HCT116 (cell line): ENCODE measurements at places on chromosomes 3 and 15.
A peak's percentile ranks its signal among the peaks of the same experiment; 100 is the strongest.

DNA sequence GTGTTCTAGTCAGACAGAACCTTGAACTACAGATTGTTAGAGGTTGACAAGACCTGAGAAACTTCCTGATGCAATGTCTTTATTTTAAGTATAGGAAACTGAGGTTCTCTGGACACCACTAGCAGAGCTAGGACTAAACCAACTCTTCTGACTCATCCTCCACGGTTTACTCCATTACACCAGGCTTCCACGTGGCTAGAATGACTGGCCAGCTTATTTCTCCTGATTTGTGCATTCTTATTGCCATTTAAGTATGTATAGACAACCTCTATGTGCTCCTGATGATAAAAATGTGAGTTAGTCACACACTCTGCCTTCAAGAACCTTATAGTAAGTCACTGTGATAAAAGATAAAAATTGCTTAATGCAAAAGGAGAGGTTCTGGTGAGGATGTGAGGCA is 182.7 kb downstream of the MEX3B start:
- DNase-seq, result no peak
- no peak overlapping the region for H3K4me3 ChIP-seq
- H3K27me3 ChIP-seq, result peaks cover 24% of the 10 kb centered on the region
- no peaks in the 10 kb centered on the region for H3K36me3 ChIP-seq
- no peak overlapping the region for H3K27ac ChIP-seq

DNA sequence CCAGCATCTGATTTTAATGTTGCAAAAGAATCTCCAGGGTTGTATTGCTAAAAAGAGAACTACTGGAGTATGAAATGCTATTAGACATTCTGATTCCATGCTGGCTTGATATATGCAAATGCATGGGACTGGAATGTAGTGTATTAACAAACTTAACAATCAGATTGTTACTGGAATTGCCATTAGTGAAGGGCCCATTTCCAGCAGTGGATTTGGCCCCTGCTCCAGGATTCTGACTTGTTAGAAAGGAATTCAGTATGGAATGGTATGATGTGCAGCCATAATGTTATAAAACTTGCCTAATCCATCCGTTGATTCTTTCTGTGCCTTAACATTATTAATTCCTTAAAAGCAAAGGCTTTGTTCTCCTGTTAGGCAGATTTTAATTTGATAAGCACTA is 7.9 kb downstream of the ARRDC4 start:
- DNase-seq, result no peak
- peaks cover 23% of the 10 kb centered on the region; the same call in 1 of the 2 replicates for H3K36me3 ChIP-seq
- H3K27ac ChIP-seq, result no peak overlapping the region
- H3K4me3 ChIP-seq, result no peak overlapping the region
- no peaks in the 10 kb centered on the region for H3K4me1 ChIP-seq
- no peaks in the 10 kb centered on the region for H3K27me3 ChIP-seq

GRCh38 chr15:90972133-90972532 is 17.4 kb downstream of the RCCD1 start:
- no peaks in the 10 kb centered on the region for H3K27me3 ChIP-seq
- H3K4me1 ChIP-seq, result no peaks in the 10 kb centered on the region
- H3K27ac ChIP-seq, result no peak overlapping the region
- DNase-seq, result no peak

GRCh38 chr15:78299101-78299930 is at the start of gene SKIC8:
Gene SKIC8 (minus strand): TSS chr15:78299609. CDS start chr15:78295686, 3,923 bp downstream.
- peak; percentile 80 for DNase-seq
- peak within 1 kb of the TSS; percentile 66 for H3K27ac ChIP-seq
- no peaks in the 10 kb centered on the region for H3K36me3 ChIP-seq
- H3K4me1 ChIP-seq, result peaks cover 6% of the 10 kb centered on the region

GRCh38 chr15:74635228-74635627 is 19.6 kb downstream of the CLK3 start:
- H3K27ac ChIP-seq, result no peak overlapping the region
- no peaks in the 10 kb centered on the region for H3K27me3 ChIP-seq
- no peak overlapping the region for H3K4me3 ChIP-seq
- no peak for DNase-seq
- H3K4me1 ChIP-seq, result no peaks in the 10 kb centered on the region
- H3K36me3 ChIP-seq, result peaks cover 8% of the 10 kb centered on the region; the same call in 1 of the 2 replicates

DNA sequence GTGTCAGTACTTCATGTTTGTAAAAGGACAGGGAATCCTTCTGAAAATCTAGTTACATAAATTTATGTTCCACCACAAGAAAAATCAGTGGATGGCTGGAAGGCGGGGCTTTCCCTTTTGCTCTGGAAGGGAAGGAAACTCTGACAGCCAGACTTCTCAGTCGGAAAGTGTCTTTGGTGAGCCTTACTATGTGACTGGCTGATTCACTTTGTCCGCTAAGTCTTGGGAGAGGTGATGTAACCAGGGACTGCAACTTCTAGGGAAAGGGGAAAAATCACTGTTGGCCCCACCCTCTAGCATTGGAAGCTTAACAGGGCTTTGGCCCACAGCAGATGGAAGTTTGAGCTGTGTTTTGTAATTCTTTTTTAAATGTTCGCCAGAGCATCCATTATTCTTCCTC is 281.4 kb upstream of the CTDSPL start:
- DNase-seq, result no peak
- H3K4me3 ChIP-seq, result no peak overlapping the region
- no peaks in the 10 kb centered on the region for H3K36me3 ChIP-seq
- peaks cover 13% of the 10 kb centered on the region; the same call in 1 of the 2 replicates for H3K27me3 ChIP-seq

GRCh38 chr3:194736896-194737600 is 51.4 kb downstream of the FAM43A start:
- H3K27me3 ChIP-seq, result peaks cover 8% of the 10 kb centered on the region; the same call in 1 of the 2 replicates
- H3K27ac ChIP-seq, result no peak overlapping the region
- peaks cover 17% of the 10 kb centered on the region for H3K4me1 ChIP-seq
- no peak for DNase-seq

- no peaks in the 10 kb centered on the region for H3K4me1 ChIP-seq
- H3K4me3 ChIP-seq, result no peak overlapping the region
- DNase-seq, result peak; percentile 7
- H3K36me3 ChIP-seq, result no peaks in the 10 kb centered on the region
Measured at GRCh38 chr3:172982736-172983364, 158.2 kb downstream of the SPATA16 start.

DNA sequence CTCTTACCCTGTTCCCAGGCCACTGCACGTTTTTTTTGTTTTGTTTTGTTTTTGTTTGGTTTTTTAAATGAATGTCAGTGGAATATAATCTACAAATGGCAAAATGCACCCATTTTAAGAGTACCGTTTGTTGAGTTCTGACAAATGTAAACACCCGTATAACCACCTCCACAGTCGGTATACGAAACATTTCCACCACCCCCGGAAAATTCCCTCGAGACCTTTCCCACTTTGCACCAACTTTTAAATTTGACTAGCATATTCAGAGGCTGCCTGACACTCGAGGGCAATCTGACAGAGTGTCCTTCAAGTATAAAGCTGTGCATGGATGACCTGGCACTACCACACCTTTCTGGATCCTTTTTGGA is 613 bp upstream of the ARHGEF3 start:
- H3K36me3 ChIP-seq, result no peaks in the 10 kb centered on the region
- no peak for DNase-seq
- H3K4me1 ChIP-seq, result peaks cover 16% of the 10 kb centered on the region
- peak overlapping the region; percentile 32 for H3K4me3 ChIP-seq
- no peak overlapping the region for H3K27ac ChIP-seq

- H3K36me3 ChIP-seq, result no peaks in the 10 kb centered on the region
- no peaks in the 10 kb centered on the region for H3K4me1 ChIP-seq
- DNase-seq, result no peak
- no peak overlapping the region for H3K4me3 ChIP-seq
Measured at GRCh38 chr15:34023907-34024306, 15.1 kb downstream of the AVEN start.

DNA sequence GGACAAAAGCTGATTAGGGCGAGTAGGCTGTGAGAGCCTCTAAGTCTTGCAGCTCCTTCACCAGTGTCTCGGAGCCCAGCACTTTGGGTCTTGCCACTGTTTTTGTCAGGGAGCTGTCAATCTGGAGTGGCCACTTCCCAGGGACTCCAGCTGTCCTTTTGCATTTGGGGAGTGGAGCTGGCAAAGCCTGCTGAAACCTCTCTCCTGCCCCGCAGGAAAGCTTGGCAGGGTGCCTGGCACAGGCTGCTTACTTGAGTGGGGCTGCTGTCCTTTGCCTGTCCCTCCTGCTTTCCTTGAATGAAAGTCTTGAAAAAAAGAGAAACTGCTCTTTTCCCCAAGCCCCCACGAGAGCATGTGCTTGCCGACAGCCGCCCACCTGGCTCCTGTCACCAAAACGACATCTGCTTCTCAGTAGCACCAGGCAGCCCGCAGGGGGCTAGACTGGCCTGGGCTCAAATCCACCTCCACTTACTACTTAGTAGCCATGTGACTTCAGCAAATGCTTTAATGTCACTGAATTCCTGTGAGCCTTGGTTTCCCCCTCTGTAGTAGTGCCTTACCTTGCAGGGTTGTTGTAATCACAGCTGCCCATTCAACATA is 13.7 kb downstream of the USP13 start:
- no peak overlapping the region for H3K27ac ChIP-seq
- no peaks in the 10 kb centered on the region for H3K4me1 ChIP-seq
- H3K27me3 ChIP-seq, result no peaks in the 10 kb centered on the region
- no peak overlapping the region for H3K4me3 ChIP-seq
- no peak for DNase-seq

GRCh38 chr3:126938520-126939337 is 44.2 kb upstream of the PLXNA1 start:
- H3K4me3 ChIP-seq, result no peak overlapping the region
- no peaks in the 10 kb centered on the region for H3K27me3 ChIP-seq
- no peak overlapping the region for H3K27ac ChIP-seq
- H3K36me3 ChIP-seq, result no peaks in the 10 kb centered on the region
- DNase-seq, result no peak

DNA sequence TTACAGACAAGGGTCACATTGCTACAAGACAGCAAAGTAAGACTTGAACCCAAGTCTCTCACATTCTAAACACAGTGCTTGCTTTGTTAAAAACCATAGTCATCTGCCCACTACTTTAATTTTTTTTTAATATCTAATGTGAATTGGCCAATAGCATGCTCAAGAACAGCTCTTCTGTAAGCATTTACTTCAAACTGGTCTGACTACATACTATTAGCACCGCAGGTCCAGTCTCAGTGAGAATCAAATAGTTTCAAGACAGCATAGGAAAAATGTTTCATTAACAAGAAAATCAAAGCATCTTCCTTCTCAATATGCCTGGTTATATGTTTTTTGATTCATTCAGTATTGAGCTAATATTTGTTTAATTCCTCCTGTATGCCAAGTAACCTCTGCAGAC is 419.9 kb downstream of the ERC2 start:
- H3K4me3 ChIP-seq, result no peak overlapping the region
- no peak overlapping the region for H3K27ac ChIP-seq
- H3K4me1 ChIP-seq, result no peaks in the 10 kb centered on the region
- H3K27me3 ChIP-seq, result no peaks in the 10 kb centered on the region
- H3K36me3 ChIP-seq, result no peaks in the 10 kb centered on the region

- peaks cover 13% of the 10 kb centered on the region for H3K27me3 ChIP-seq
- no peak for DNase-seq
- no peaks in the 10 kb centered on the region for H3K36me3 ChIP-seq
- H3K27ac ChIP-seq, result no peak overlapping the region
- no peaks in the 10 kb centered on the region for H3K4me1 ChIP-seq
Measured at GRCh38 chr3:53382106-53382505, 34.8 kb upstream of the DCP1A start.

- no peak for DNase-seq
- no peak overlapping the region for H3K27ac ChIP-seq
- no peaks in the 10 kb centered on the region for H3K27me3 ChIP-seq
- H3K4me3 ChIP-seq, result no peak overlapping the region
Measured at GRCh38 chr3:197463279-197463678, 92.5 kb downstream of the BDH1 start.

DNA sequence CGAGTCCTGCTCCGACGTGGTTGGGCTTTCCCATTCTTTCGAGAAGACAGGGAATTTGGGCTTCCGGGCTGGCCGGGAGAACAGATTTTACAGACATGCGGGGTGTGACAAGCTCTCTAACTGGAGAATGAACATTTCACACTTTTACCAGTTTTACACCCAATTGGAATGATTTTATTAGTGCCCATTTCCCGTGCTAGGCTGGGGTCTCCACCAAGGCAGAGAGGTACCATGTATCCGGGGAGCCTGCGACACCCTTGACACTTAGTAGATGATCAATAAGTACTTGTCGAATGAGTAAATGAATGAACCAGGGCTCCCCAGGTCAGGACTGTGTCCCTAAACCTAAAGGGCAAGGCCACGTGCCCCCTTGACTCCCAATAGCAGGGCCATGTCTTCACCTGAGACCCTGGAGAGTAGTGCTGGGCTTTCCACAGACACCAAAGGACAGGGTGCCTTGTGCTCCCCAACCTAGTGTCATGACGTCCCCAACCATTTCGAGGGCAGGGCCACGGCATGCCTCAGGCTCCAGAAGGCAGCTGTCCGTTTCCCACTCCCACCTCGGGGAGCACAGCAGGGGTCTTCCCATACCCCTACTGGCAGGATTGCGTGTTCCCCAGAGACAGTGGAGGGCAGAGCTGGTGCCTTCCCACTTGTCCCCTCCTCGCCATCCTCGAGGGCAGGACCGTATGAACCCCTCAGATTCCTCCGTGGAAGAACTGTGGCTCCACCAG is 679 bp upstream of the MYD88 start:
- no peak for DNase-seq
- peaks cover 70% of the 10 kb centered on the region for H3K4me1 ChIP-seq
- H3K27me3 ChIP-seq, result no peaks in the 10 kb centered on the region
- H3K27ac ChIP-seq, result peak overlapping the region; percentile 67
- peak overlapping the region; percentile 87 for H3K4me3 ChIP-seq

DNA sequence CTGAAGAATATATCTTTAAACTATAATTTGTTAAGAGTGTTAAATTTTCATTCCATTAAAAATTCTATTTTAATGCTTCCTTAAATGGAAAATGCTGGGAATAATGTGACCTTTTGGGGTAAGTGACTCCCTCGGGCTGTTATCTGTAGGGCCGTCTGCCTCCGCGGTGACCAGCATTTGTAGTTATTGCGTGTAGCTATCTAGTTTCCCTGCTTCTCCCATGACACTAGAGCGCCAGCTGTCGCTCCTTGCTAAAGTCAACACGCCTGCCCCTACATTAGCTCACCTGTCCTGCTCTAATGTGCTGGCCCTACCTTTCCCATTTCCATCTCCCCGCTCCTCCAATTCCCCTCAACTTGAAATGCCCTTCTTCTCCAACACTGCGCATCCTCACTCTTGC is 12.4 kb upstream of the CHRM5 start:
- no peak for DNase-seq
- no peak overlapping the region for H3K27ac ChIP-seq
- no peaks in the 10 kb centered on the region for H3K4me1 ChIP-seq

- DNase-seq, result no peak
- no peaks in the 10 kb centered on the region for H3K36me3 ChIP-seq
- no peak overlapping the region for H3K4me3 ChIP-seq
- no peaks in the 10 kb centered on the region for H3K4me1 ChIP-seq
- H3K27ac ChIP-seq, result no peak overlapping the region
Measured at GRCh38 chr15:87626860-87627259, 629.7 kb downstream of the NTRK3 start.
